ENCODE measurements at places on chromosomes 6 and 20.

DNA sequence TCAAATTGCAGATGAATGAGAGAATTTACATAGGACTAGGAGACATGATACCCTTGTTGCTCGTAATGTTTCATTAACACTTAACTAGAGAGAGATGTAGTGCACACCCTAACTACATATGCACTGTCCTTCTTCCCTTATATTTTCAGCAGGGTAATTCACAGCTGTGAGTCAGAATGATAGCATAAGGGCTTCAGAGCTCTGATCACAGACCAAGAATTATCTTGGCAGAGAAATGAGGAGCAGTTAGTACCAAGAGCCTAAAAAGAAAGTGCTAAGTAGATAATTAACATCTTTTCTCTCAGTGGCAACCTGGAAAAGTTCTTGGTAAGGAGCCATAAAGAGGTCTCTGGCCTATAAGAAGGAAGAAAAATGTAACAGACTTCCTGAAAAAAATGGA, 35.8 kb downstream of the GRIK2 start:
- DNase-seq, result no peak

DNA sequence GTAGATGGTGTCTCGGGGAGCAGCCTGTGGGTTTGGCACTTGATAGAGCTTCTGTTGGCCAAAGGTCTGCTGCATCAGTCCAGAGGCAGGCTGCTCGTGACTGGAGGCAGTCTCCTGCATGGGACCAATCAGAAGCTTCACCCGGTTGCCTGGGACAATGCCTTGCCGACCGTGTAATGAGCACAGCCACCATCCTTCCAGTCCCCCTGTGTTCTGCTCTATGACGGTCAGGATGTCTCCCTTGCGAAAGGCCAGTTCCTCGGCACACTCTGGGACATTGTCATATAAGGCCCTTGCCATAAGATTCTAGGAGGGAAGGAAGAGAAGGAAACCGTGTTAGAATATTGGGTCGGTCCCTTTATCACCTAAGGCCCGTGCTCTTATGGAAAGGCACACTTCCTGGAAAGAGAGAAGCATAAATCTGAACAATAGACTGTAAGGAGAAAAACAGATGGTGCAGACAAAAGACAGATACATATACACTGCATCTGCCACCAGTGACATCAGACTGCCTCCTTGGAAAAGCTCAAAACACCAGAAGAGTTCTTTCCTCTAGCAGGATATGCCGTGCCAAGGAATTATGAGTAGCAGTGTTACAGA, 18.9 kb downstream of the NEDD9 start:
- DNase-seq, result no peak

- no peak for DNase-seq
Observed at GRCh38 chr6:31922942-31923341, 4.6 kb upstream of the C2 start.

DNA sequence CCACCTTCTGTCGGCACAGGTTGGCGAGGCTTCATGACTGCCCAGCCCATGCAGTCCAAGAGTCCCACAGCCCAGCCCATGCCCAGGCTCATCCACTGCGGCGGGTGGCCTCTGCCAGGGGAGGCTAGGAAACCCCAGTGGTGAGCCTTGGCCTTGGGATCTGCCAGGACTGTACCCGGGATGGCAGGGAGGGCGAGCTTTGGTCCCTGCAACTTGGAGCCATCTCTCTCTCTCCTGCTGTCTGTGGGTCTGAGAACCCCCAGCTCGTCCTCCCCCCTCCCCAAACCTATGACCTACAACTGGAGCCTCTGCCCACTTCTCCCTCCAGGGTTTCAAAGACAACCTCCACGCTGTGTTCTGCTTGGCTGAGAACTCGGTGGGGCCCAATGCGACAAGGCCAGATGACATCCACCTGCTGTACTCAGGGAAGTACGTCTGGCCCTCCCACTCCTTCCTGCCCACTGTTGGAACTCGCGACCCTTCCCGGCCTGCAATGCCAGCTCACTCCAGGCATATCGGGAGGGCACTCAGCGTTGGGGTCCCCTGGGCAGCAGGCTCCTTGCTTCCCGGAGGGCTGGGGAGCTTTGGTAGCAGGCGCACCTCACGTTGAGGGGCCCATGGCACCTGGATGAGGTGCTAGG, 19.7 kb downstream of the NPEPL1 start:
- DNase-seq, result no peak

DNA sequence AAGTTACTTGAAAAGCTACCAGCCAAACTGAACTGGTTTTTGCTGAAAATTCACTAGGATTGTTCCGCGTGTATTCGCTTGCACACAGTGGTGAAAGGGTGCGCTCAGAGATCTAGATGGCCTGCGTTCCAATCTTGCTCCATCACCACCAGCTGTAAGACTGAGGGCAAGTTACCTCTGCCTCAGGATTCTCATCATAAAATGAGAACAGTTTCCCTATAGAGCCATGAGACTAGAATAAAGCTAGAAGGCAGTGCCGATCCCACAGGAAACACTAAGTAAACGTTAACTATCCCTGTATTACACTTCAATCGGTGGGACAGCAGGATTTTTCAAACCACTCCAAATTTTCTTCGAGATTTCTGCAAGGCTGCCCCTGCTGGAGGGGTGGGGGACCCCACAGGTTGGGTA, 838 bp downstream of the AHCY start:
- DNase-seq, result no peak
